ENCODE measurements at places on chromosomes 1 and 21.

- DNase-seq = no peak
Measured at GRCh38 chr1:100074604-100075395, 57.9 kb downstream of the SASS6 start.

DNA sequence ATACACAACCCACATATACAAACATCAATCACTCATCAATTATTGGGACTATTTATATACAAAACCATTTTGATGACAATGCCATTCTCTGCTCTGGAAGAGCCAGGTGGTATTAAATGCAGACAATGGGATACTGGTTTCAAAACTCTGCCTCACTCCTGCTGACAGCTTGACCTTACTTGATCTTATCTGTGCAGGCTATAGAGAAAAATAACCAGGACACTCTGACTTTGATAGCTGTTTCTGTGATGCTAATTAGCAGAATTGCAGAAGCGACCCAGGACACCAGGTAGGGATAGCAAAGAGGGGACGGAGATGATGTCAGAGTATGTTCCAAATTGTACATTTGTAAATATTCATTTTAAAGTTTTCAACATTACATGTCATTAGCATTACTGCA is 89.5 kb downstream of the OLFM3 start:
- no peak for DNase-seq

DNA sequence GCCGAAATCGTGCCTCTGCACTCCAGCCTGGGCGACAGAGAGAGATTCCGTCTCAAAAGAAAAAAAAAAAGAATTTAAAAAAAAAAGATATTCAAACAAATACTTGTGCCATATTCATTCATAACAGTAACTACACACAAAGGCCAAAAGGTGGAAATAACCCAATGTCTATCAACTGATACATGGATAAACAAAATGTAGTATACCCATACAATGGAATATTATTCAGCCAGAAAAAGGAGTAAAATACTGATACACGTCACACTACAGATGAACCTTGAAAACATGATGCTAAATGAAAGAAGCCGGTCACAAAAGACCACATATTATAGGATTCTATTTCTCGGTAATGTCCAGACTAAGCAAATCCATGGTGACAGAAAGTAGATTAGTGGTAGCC is 109.4 kb upstream of the SOD1 start:
- DNase-seq = no peak

GRCh38 chr1:55052221-55053142 is 13.1 kb downstream of the PCSK9 start:
- no peak for DNase-seq

DNA sequence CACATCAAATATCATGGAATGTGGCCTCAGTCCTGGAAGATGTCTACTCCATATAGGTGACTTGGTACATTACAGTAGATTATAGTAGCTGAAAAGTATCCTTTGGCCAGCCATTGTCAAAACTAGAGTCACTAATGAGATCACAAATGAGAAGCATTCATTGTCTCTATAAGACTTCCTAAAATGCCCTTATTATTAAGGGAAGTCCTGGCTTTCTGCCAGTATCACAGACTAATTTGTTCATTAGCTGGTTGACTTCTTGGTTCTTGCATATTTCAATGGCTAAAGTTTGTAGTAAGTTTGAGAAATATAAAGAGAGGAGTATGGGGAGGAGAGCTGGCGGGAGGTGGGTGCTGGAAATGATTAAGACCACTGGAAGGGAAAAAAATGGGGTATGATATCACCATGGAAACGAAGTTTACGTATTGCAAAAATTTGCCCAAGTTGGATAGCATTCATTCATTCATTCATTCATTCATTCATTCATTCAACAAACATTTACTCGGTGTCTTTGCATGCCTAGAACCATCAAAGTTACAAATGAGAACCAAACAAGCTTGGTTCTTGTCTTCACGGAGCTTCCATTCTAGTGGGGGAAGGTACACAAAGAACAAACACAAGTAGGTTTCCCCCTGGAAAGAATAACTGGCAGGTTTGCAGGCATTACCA is 11.7 kb upstream of the B3GALNT2 start:
- DNase-seq = no peak

GRCh38 chr1:51293898-51294515 is 36.4 kb downstream of the TTC39A start:
- DNase-seq = no peak

GRCh38 chr1:81998165-81998564 is 197.4 kb downstream of the ADGRL2 start:
- no peak for DNase-seq

DNA sequence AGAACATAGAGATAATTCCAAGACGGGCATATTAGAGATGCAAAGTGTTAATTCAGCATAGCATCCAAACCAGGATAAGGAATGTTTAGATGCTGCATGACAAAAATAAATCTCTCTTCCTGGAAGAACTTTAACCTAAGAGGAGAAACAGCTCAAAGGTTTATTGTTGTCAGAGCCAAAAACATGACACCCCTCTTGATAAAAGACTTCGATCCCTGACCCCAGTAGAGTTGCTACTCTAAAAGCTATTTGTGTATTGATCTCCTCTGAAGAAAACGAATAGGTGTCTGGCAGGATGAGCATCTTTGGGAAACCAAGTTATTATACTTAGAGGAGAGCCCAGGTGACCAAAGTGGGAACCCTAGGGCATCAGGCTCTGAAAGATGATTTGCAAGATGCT is 158.1 kb downstream of the PIGK start:
- DNase-seq = no peak

GRCh38 chr1:44531785-44532566 is 126.9 kb downstream of the RNF220 start:
- peak; percentile 55 for DNase-seq

DNA sequence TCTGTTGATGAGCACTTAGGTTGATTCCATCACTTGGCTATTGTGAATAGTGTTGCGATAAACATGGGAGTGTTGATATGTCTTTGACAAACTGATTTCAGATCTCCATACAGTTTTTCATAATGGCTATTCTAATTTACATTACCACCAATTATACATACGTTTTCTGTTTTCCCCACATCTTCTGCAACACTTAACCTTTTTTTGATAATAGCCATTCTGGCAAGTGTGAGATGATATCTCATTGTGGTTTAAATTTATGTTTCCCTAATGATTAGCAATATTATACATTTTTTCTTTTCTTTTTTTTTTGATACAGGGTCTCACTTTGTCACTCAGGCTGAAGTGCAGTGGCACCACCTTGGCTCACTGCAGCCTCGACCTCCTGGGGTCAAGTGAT is 17.0 kb downstream of the SNRPE start:
- no peak for DNase-seq

GRCh38 chr21:39048574-39048973 is 134.7 kb downstream of the PSMG1 start:
- DNase-seq = no peak

DNA sequence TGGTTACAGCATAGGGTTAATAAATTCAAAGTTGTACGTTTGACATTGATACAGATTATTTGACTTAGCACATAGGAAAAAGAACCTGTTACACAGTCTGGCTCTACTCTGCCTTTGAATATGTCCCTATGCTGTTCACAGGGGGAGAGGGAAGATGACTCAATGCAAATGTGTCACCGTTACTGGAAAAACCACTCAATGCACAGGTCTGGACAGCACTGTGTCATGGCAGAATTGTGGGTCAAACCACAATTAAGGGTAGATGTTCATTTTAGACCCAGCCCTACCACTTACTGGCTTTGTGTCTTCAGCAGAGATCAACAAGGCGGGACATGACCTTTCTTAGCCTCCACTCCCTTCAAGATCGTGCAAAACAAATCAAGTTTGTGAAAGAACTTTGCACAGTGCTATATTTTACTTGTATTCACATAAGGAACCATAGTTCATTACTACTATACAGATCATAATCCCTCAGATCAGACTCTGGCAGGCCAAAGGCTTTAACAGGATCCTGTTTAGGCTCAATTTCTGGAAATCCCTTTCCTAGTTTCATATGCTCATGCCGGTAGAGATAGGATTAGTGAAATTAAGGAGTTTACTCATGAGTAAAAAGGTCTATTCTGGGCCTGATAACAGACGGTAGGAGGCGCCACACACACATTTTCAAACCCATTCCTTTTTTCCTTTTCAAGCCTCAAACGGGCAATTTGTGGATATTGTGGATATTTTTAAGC is 22.1 kb downstream of the EIF2D start:
- DNase-seq = peak; percentile 95

- no peak for DNase-seq
Measured at GRCh38 chr1:182752077-182752988, 37.2 kb upstream of the NPL start.

GRCh38 chr1:26787381-26787705 is 407 bp upstream of the PIGV start:
- peak; percentile 87 for DNase-seq

- no peak for DNase-seq
Measured at GRCh38 chr1:166937962-166938361, 37.4 kb downstream of the ILDR2 start.

DNA sequence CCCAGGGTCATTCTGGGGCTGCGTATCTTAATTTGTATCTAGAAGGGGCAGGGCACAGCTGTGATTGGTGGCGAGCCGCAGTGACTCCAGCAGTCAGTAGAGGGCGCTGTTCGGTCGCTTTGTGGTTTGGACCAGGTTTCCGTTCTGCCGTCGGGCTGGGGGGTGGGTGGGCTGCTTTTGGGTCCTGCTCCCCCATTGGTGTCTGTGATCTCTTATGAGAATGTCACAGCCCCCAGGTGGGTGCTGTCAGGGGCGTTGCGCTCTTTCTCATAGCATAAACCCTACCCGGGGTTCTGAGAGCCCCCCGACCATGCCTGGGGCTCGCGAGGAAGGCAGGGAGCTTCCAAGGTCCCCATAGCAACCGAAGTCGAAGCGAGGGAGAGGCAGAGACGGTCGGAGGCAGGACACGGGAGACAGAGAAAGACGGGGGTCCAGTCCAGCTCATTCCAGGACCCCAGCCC is 5.4 kb downstream of the TFF3 start:
- DNase-seq = peak; percentile 60

DNA sequence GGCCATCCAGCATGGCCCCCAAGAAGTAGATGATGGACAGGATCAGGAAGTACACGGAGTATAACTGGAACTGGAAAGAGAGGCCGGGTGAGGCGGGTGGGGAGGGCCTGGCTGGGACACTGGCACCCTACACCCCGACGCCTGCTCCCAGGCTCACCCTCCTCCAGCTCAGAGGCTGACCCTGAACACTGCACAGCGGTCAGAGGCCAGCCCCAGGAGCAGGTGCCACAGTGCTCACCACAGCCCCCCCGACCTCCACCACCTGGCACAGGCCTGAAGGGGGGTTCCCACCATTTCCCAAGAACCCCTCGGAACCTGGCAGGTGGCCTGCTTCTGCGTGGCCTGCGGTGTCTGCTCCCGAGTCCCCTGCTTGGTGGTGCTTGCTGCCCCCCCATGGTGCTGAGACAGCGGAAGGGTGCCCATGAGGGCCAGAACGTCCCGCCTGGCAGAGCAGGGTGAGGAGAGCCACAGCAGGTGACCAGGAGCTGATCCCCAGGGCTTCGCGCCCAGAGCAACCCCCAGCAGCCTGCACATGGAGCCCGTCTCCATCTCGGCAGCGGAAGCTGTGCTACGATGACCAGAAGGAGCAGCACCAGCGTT is 26.1 kb downstream of the SLC19A1 start:
- DNase-seq = no peak

DNA sequence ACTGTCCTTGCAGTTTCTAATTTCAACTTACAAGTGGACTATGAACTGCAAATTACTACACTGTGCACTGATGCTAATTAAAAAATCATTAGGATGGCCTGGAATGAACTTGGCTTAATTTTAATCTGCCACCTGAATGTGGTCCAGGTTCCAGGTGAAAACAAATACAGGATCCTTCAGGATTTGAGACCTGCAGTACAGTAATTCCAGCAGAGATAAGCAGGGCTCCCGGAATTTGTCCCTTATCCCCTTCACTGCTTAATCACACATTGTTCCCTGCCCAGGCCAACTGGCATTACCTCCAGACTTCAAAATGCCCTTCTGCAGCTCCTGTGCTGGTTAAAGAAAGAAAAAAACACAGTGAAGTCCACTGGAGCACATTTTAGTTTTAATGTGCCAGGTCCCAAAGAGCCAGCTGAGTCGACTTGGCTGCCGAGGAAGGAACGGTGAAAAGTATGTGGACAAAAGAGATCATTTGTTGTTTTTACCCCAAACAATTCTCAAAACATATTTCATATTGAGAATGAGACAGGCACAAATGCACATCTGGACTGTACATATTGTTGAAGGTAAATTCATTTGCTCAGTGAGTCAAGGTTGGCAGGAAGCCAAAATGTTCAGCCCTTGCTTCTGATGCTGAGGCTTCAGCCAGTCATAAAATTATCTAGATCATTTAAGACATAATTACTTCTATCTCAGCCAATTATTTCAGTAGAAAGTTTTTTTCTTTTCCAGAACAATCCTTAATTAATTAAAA is 28.3 kb downstream of the DEGS1 start:
- no peak for DNase-seq

DNA sequence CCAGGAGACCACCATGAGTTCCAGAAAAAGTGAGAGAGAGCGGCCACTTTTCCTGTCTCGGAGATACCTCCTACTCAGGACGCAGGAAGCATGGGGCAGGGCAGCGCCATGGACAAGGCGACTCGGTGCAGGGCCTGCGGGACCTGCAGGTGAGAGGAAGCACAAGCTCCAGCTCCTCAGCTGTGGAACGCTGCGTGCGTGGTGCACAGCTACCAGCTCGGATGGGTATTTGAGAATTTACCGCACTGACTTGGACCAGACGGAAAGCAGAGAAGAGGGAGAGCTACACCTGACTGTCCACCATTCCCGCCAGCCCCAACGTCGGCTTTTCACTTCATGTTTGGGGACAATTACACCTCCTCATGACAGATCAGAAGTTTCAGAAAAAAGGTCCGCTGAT is 8.2 kb upstream of the CDK11A start:
- no peak for DNase-seq

DNA sequence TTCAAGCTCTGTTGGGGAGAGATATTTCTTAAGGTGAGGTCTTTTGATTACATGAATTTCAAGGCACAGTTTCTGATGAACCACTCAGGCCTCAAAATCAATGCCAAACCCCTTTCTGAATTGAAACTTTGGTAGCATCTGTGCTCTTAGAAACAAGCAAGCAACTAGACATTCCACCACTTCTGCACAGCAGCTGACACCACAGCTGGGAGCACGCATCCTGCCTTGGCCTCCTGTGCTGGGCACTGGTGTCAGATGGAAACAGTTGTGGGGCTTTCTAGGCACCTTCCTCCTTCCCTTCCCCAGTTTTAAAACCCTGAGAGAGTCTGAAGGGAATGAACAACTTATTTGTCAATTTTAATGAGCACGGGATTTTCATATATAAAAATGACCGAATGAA is 360.2 kb downstream of the ADGRL2 start:
- DNase-seq = no peak

GRCh38 chr1:169295846-169296245 is 71.8 kb downstream of the NME7 start:
- no peak for DNase-seq

GRCh38 chr1:197302775-197303174 is 34.7 kb downstream of the CRB1 start:
- DNase-seq = no peak

DNA sequence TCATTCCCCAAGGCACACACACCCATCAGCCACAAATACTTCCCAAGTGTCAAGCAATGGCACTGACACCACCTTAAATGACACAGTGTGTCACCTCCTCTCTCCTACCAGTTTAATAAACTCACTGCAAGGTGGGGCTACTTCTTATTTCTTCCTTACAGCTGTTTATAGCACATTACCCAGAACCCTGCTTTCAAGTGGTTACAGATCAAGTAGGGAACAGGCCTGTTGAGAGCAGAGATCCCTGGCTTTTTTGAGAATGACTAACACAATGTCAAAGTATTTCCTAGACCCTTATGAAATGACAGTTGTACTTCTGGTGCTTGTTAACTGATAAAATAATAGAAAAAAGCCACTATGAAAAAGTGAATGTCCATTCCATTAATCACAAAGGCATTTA is 19.8 kb downstream of the ZBTB17 start:
- DNase-seq = no peak

All from activated CD4-positive, alpha-beta T cell treated with anti-CD3 and anti-CD28 coated beads, Interleukin-2, Interleukin-4, amounts not matched to agents 100 ng/mL and 50 ng/mL, durations not matched to agents 16 hours and 8 hours (primary cell).